Inflammatory macrophage treated with lipopolysaccharide for 4 hours (primary cell): ENCODE measurements at places on chromosomes 7 and 10.
A peak's percentile ranks its signal among the peaks of the same experiment; 100 is the strongest.

- peak; percentile 43 for DNase-seq
Measured at GRCh38 chr7:16739863-16740622, 13.5 kb upstream of the TSPAN13 start.

DNA sequence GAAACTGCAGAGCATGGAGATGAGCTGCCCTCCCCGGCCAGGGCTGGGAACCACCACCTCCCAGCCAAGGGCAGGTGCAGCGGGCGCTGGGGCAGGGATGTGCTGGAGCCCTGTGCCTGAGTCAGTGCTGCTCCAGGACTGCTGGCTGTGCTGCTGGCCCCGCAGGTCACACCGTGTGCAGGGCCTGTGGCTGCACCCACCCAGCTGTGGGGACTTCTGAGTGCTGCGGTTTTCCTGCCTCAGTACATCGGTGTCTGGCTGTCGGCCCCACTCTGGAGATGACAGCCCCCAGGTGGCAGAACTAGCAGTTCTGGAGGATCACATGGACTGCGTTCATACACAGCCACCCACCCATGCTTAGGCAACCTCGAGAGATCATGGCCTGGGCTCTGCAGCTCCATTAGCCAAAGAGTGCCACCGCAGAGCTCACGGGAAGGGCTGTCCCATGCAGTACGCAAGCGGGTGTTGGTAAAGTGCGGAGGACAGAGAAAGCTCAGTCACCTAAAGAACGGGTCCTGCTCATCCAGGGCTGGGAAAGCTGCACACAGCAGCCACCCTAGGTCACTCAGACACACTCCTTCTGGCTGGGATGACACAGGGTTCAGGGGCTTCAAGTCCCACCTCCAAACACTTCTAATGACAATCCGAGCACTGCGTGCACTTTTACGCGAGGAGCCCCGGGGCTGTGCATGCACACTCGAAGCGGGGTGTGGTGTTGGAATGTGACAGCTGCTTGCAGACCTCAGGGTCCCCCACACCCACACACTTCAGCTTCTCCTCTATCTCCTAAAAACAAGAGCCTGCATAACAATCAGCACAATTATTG, 198.1 kb upstream of the PPP2R2D start:
- no peak for DNase-seq

DNA sequence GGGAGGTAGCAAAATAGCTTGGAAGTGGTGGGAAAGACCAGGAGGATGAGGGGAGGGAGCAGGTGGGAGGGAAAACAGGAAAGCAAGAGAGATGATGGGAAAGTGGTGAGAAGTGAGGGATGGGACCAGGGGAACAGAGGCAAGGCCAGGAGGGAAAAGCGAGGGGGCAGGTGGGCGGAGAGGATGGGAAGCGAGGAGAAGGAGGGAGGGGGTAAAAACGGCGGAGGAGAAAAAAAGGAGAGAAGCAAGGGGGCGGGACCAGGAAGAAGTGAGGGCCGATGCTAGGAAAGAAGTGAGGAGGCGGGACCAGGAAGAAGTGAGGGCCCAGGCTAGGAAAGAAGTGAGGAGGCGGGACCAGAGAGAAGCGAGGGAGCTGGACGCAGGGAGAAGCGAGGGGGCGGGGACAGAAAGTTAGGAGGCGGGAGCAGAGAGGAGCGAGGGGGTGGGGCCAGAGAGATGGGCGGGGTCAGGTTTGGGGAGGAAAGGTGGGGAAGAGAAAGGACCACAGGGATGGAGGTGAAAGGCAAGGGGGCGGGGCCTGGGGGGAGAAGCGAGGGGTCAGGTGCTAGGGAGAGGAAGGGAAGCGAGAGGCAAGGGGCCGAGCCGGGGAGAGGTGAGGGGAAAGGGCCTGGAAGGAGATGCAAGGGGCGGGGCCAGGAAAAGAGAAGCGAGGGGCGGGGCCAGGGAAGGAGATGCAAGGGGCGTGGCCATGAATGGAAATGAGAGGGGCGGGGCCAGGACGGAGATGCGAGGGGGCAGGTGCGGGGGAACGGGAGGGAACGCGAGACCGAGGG, 984 bp downstream of the SMURF1 start:
- DNase-seq = peak; percentile 88

GRCh38 chr7:149811221-149811620, 27.0 kb upstream of the ZNF862 start:
- no peak for DNase-seq
